ENCODE measurements at places on chromosomes 16 and 17. TPM values are rescaled to one million over a fixed set of nuclear protein-coding genes. Genes with fewer than 3 reads are reported as not detected.

DNA sequence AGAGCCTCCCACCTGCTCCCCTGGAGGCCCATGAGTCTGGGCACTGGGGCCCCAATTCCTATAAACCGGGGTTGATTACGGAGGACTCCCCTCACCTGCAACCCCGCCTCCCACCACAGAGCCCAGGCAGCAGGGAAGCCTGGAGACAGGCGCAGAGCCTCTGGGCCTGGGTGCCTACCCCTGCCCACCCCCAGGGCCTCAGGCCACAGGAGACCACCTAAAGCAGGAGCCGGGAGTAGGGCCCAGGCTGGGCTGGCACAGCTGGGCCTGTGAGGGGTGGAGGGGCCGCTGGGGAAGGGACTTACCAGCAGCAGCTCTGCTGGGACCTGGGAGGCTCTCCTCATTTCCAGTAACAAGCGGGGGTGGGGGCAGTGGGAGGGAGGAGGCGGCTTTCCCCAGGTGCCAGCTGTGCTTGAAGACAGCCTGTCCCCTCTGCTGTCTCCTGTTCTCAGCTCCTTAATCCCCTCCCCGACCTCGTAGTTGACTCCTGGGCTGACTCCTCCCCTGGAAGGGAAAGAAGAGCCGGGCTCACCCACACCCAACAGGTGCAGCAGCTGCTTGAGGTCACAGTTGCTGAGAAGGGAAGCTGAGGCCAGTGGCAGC, 46.8 kb downstream of the TMEM235 start:
- DNase-seq, result peak; percentile 41

The PRSS33 gene
- total RNA-seq, result not detected

DNA sequence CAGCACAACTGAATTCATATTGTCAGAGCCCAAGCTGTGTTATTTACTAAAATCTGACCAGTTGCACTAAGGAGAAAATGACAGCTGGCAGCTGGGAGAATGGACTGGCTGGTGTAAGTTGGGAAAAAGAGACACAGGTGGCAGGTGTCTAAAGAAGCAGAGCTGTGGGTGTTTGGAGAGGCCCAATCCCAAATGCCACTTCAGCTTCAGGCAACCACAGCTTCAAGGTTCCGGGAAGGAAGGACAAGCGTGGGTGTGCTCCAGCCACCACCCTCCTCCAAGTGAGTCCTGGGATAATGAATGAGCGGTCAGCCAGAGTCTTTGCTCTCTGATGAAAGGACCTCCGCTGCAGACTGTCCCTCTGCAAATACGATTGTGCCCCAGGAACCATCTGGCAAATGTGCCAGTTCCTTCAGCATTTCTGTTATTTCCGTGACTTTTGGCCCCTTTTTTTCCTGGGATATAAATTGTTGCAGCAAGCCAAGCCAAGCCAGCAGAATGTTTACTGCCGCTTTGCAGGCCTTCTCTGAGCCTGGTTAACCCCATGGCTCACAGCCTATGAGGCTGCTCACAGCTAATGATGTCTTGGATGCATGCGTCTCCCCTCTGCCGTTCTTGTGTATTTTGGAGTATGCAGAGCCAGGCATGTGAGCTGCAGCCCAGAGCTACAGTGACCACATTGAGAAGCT, 9.5 kb upstream of the RHBDL3 start:
- DNase-seq, result no peak

GRCh38 chr16:67530013-67530939, 1.6 kb downstream of the RIPOR1 start:
- DNase-seq, result peak; percentile 89

The NOD2 gene
- 0.81 TPM for total RNA-seq

- DNase-seq, result no peak
These were observed 20.7 kb downstream of the UBN1 start for GRCh38 chr16:4868026-4868425.

DNA sequence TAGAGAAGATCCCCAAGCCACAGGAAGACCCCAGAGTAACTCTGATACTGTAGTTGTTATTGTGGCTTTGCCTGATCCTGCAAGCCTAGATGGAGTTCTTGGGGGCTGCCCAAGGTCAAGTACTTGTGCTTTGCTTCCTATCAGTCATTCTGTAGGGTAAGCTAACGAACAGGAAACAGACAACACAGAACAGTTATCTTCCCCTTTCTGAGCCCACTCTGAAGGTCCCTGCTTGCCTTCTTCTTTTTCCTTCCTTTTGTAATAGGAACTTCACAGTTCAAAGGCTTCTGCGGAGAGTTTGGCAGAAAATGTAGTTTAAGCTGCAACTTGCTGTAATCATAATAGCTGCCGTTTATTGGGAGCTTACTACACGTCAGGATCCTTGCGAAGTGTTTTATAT, 494.1 kb upstream of the ERCC4 start:
- DNase-seq, result no peak

- DNase-seq, result no peak
These were observed 117.0 kb downstream of the RGS9 start for GRCh38 chr17:65254166-65254565.

DNA sequence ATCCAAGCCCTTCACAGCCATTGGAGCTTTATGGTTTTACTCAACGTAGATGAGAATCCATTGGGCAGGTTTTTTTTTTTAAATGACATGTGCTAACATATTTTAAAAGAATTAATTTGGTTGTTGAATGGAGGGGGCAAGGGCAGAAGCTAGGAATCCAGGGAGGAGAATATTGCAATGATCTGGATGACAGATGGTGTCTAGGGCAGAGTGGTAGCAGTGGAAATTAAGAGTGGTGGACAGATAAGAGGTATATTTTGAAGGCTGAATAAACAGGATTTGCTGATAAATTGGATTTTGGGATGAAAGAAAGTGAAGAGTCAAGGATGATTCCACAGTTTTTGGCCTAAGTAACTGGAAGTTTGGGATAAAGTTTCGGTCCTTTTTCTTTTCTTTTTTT, 54.8 kb upstream of the DHX40 start:
- DNase-seq, result no peak

DNA sequence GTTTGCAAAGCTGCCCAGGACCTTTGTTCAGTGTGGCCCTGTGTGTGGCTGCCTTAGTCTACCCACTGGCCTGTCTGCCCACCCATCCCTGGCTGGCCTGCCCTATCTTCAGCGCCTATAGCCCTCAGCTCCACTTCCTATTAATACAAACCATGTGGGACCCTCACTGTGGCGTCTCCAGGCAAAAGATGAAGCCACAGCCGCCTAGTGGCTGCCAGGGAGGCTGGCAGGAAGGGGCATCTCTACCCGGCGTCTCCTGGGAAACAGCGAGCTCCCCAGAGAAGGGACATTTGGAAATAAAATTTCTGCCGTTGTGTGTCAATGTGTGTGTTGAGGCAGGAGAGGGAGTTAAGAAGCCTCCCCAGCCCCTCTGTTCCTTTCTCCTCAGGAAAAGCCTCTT, 31.5 kb downstream of the NEUROD2 start:
- no peak for DNase-seq

The FOXJ1 gene
- total RNA-seq, result not detected

DNA sequence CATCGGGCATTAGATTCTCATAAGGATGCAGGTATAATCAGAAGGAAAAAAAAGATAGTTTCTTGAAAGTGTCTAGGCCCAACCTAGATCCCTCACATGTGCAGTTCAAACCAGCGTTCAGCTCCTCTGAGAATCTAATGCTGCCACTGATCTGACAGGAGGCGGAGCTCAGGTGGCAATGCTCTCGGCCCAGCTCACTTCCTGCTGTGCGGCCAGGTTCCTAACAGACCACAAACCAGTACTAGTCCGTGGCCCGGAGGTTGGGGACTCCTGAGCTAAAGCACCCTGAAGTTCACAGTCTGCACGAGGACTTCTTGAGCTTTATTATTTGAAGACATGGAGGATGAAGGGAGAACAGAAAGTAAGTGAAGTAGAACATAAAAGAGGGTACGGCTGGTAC, 16.8 kb downstream of the SMCR8 start:
- DNase-seq, result no peak

DNA sequence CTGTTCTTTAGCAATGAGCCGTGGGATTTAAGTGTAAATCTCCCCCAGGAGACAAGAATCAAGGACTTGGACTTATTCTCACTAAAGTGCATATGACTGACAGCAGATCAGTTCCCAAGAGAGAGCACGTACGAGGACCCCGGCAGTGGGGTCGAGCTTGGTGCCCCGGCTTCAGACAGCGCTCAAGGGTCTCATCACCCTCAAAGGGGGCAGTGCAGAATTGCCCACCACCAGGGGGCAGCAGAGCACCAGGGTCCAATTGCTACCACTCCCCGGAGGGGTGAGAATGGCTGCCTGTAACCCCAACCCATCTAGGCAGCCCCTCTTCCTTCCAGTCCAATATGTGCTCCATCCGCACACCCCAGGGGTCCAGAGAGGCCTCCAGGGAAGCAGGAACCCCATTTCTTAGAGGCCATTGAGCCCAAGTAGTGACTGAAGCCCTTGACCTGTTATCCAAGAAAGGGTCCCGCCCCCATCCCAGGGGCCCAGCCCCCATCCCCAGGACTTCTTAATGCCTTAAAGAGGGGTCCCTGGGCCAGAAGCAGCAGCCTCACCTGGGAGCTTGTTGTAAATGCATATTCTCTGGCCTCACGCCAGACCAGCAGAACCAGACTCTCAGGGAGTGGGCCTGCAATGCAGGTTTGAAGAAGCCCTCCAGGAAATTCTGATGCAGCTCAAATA, 86.1 kb downstream of the ZDHHC7 start:
- peak; percentile 74 for DNase-seq

GRCh38 chr16:46649588-46650253, 28.5 kb upstream of the SHCBP1 start:
- peak; percentile 74 for DNase-seq

DNA sequence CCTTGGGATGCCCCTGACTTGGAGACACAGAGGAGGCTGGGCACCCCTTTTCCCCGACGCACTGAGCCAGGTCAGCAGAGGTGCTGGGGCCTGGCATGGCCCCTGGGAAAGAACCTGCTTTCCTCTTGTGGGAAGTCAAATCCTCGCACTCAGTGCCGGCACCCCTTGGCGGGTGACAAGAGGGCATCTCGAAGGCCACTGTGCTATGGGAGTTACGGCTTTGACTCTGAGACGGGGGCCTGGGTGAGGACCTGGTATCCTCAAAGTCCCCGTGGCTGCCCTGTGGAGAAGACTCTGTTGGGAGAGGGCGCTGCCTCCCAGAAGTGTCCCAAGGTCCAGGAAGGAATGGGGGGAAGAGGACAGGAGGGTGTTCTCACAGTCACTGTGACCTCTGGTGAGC, 117.0 kb downstream of the METRNL start:
- DNase-seq, result peak; percentile 39

DNA sequence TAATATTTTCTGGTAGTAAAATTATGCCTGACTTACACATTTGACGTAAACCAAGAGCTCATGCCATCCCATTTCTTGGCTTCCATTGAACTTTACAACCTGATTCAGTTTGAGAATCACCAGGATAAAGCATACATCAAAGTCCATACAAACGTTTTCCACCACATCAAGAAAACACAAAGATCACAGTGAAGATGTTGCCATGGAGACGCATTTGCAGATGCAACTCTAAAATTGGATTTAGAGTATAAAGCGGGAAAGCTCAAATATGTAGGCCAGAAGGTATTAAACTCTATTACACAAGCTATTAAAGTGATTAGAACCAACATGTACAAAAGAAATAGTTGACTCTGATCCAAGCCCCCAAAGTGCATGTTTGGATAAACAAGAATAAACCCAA, 10.4 kb downstream of the C16orf46 start:
- DNase-seq, result no peak

The SPAG9 gene
- total RNA-seq, result 49.4 TPM

DNA sequence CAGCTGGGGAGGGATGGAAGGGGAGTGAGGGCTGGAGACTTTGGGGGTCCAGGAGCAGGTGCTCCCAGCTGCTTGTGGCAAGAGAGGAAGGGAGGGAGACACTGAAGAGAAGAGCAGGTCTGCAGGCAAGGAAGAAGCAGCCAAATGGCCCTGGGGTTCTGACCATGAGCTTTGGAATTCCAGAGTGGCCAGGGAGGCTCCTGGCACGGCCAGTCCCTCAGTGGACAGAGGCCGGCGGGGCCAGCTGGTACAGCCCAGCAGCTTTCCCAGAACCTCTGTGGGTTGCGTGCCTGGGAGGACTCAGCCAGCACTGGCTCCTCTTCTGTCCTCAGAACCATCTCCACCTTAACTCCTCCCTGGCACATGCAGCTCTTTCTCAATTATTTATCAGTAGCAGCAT, 233.0 kb downstream of the MSI2 start:
- no peak for DNase-seq

The SERPINF2 gene
- total RNA-seq, result 0.73 TPM

GRCh38 chr17:43367737-43368242, 31.0 kb upstream of the ARL4D start:
- DNase-seq, result no peak

The ABCC11 gene
- not detected for total RNA-seq

DNA sequence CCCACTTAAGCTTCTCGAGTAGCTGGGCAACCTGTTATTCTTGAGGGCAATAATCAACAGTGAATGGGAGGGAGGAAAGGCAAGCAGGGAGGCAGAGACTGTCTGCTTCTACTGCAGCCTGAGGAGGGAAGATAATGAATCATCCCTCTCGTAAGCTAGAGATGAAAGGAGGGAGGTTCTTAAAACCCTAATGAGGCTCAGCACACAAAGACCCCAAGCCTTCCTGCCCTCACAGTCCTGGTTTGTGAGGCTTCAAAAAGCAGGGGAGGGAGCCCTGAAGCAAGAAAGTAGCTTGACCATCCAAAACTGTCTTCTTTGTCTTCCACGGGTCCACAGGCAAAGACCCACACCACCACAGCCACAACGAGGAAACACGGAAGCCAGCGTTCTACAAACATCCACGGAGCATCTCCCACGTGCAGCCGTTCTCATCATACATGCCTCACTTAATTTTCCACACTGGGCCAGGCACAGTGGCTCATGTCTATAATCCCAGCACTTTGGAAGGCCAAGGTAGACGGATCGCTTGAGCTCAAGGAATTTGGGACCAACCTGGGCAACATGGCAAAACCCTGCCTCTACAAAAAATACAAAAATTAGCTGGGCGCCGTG, 1.8 kb downstream of the PIK3R5 start:
- DNase-seq, result no peak

- no peak for DNase-seq
These were observed 166.6 kb upstream of the CIBAR2 start for GRCh38 chr16:85278839-85279238.

GRCh38 chr17:81428121-81428515, 32.9 kb downstream of the BAHCC1 start:
- no peak for DNase-seq

The SRL gene
- total RNA-seq, result 419 TPM

The ALOX12 gene
- 0.11 TPM for total RNA-seq

The TNRC6A gene
- 34.8 TPM for total RNA-seq

The TBC1D3E gene
- not detected for total RNA-seq

DNA sequence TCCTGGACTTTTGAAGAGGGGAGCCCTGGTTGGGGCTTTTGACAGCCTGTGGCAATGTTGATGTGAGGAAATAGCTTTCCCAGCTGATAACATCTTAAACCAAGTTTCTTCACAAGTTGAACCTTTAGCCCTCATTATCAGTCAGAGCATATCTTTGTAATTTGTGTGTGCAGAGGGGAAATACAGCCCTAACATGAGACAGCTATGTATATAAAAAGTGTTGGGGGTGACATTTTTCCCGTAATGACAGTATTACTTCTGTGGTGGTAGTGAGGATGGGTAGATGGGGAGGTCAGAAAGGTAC, 221.1 kb downstream of the FTO start:
- no peak for DNase-seq
